ENCODE measurements at places on chromosomes 13 and 19.

DNA sequence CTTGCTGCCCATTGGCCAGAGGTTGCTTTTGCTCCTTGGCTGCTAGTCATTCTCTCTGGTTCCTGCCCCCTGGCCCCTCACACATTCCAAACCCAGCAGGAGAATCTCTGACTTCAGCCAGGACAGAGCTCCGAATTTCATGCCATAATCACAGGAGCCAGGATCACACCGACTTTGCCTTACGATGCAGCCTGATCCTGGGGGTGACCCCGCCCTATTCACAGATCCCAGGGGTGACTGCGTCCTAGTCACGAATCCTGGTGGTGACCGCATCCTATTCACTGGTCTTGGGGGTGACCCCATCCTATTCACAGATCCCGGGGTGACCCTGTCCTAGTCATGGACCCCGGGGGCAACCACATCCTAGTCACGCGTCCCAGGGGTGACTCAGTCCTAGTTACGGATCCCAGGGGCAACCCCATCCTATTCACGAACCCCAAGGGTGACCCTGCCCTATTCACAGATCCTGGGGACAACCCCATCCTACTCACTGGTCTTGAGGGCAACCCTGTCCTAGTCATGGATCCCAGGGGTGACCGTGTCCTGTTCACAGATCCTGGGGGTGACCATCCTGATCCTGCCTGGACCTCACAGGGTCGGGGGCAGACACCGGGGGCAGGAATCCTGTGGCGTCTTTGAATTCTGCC lies 7.4 kb upstream of the TEX29 start:
- no peak for DNase-seq

DNA sequence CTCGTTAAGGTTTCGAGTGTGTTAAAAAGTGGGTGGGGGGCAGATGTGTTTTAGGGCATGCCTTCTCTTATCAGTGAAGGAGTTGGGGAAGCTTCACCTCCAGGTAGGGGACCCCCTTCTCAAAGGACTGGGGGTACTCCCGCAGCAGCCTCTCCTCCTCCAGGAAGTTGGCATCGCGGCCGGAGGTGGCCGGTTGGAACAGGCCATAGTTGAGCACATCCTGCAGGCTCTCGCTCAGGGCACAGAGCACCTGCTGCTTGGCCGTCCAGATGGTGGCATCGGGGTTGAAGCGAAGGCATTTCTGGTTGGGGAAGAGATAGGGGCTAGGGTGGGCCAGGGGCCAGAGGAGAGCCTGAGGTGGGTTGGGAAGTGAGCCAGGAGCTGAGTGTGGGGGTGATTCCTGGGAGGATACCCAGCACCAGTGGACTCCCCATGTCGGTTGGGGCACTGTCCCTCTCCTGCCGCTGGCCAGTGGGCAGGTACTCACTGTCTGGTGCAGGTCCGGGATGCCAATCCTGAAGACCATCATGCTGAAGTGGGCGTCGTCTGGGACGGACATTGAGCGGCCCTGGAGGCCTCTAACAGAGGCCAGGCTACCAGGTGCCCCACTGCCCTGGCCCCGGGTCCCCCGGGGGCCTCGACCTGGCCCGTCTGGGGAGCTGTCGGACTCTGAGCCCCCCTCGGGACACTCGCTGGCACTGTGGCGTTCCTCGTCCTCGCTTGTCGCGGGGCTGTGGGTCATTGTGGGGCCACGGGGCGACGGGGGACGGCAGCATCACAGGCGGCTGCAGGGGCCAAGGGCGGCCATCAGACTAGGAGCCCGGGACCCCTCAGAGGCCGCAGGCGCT lies 3.2 kb downstream of the SHANK1 start:
- DNase-seq = no peak

DNA sequence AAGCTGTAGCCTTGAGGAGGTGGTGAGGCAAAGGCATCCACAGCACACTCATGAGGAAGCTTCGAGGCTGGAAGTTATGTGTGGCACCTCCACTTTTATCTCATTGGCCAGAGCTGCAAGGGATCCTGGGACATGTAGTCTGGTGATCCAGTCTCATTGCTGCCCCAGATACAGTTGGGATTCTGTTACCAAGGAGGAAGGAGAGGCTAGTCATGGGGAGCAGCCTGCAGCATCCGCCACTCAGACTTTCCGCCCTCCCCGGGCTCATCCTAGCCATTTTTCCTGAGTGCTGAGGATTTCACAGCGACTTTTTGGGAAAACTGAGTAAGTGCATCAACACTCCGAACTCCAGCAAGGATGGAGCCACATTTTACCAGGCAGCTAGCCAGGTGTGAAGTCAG lies 74.4 kb downstream of the DPF1 start:
- DNase-seq = no peak

- no peak for DNase-seq
Measured at GRCh38 chr13:48851707-48852106, 124.0 kb upstream of the FNDC3A start.

- no peak for DNase-seq
Measured at GRCh38 chr19:590396-590745, 690 bp downstream of the HCN2 start.

DNA sequence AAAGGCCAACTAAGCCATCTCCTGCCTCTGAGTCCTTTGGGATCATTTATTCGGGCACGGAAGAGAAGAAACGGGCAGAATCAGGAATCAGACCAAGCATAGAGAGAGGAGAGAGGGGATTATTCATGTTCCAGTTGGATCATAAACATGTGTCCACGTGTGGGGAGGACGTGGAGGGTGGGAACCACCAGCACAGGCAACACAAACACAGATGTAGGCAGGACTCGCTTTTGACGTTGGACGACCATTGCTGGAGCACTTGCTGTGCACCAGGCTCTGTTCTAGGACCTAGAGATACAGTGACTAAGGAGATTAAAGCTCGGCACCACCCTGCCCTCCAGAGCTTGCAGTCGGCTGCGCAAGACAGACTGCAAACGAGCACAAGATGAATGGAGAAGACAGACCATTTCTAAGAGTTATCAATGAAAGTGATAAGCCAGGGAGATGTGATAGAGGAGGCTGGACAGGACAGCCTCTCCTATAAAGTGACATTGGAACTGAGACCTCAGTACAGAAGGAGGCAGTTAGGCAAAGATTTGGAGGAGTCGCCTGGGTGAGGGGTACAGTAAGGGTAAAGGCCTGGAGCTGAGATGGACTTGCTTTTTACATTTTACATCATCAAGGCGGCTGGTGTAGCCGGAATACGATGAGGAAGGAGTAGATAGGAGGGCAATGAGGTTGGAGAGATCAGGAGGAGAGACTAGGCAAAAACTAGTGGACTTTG lies 716 bp downstream of the SH2D3A start:
- no peak for DNase-seq

GRCh38 chr13:100212904-100213553 lies 124.1 kb downstream of the PCCA start:
- DNase-seq = no peak

DNA sequence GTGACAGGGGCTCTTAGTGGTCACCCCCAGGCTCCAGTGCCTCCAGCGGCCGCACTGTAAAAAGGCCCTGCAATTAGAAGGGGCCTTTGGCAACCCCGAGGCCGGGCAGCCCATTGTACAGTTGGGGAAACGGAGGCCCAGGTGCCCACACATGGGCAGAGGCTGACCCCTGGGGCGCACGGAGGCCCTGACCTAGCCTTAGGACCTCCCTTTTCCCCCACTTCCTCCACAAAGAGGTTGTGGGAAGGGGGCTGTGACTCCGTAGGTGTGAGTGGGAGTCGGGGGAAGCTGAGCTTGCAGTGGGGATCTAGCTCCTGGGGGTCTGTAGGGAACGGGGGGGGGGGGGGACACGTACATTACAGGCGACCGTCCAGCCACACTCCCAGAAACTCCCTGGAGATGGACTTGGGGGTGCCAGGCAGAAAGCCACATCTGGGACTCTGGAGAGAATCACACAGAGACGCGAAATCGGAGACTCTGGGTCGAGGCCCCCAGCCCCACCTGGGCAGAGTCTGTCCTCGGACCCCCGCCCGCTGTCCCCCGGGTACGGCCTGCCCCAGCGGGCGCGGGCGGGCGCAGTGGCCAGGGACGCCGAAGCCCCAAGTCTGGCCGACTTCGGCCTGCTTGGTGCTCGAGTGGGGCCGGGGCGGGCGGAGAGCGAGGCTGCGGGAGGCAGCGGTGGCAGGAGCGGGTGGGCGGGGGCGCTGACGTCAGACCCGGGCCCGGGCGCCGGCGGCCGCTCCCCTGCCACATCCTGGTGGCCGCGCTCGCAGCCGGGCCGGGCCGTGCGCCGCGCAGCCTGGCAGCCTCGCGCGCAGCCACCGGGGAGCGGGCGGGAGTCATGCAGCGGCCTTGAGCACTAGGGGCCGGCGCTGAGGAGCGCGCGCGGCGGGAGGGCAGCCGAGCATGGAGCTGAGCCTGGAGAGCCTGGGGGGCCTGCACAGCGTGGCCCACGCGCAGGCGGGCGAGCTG lies at the start of gene ONECUT3:
Gene ONECUT3 (plus strand): TSS at position 750 of the 972 bp plus-strand sequence. CDS start 157 bp downstream, at position 907.
- DNase-seq = no peak

- no peak for DNase-seq
Measured at GRCh38 chr13:33487575-33488243, 202.2 kb upstream of the STARD13 start.

DNA sequence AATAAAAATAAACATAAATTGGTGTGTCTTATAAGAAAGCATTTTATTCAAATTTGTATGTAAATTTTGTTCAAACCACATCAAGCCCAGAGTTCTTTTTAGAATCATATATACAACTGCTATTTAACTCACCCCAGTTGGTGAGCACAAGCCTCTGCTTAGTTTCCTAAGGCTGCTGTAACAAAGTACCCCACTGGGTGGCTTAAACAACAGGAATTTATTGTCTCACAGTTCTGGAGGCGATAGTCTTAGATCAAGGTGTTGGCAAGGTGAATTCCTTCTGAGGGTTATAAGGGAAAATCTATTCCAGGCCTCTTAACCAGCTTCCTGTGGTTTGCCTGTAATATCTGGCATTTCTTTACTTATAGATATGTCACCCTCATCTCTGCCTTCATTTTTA lies 1133.5 kb downstream of the OLFM4 start:
- DNase-seq = no peak

DNA sequence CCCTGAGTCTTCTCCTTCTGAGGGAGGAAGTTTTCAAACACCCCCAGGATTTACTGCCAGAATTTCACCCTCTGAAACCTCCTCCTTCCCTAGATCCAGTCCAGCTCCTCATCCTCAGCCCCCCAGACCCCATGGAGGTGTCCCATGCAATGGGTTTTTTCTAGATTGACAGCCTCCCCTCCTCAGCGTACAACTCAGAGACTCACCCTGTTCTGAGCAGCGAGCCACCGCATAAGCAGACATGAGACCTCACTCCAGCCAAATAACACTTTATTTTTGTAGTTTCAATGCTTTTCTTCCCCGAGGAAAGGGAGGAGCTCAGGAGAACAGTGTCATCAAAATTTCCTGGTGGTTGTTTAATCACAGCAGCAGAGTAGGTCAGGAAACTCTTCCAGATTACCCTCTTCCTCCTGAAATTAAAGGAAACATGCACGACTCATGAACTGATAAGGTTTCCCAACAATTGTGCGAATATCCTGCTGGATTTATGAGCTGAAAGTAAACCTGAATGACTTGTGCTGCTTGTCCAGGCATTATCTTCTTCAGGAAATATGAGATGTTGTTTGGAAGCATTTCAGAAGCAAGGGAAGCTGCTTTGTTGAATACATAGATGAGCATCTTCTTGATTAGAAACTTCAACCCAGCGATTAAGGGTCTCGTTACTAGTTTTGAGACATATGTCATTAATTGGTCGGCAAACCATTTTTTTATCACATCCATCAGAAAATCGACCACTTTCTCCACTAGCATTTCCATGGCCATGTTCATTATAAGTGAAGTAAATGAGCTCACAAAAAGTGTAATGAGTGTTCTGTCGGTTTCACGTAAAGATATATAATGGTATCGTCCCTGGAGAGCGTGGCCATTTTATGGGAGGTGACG lies 36.2 kb downstream of the ERICH4 start:
- DNase-seq = no peak

DNA sequence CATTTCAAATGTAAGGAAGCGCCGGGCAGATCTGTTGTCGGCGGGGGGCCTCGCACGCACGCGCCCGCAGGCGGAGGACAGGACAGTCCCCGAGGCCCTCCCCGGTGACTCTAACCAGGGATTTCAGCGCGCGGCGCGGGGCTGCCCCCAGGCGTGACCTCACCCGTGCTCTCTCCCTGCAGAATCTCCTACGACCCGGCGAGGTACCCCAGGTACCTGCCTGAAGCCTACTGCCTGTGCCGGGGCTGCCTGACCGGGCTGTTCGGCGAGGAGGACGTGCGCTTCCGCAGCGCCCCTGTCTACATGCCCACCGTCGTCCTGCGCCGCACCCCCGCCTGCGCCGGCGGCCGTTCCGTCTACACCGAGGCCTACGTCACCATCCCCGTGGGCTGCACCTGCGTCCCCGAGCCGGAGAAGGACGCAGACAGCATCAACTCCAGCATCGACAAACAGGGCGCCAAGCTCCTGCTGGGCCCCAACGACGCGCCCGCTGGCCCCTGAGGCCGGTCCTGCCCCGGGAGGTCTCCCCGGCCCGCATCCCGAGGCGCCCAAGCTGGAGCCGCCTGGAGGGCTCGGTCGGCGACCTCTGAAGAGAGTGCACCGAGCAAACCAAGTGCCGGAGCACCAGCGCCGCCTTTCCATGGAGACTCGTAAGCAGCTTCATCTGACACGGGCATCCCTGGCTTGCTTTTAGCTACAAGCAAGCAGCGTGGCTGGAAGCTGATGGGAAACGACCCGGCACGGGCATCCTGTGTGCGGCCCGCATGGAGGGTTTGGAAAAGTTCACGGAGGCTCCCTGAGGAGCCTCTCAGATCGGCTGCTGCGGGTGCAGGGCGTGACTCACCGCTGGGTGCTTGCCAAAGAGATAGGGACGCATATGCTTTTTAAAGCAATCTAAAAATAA lies 18.2 kb downstream of the IL17D start:
- DNase-seq = no peak

GRCh38 chr13:35475960-35476943 lies at the start of gene MAB21L1:
TSS of gene MAB21L1 (minus strand) at chr13:35476689. CDS start at chr13:35476138, 551 bp downstream.
- no peak for DNase-seq

DNA sequence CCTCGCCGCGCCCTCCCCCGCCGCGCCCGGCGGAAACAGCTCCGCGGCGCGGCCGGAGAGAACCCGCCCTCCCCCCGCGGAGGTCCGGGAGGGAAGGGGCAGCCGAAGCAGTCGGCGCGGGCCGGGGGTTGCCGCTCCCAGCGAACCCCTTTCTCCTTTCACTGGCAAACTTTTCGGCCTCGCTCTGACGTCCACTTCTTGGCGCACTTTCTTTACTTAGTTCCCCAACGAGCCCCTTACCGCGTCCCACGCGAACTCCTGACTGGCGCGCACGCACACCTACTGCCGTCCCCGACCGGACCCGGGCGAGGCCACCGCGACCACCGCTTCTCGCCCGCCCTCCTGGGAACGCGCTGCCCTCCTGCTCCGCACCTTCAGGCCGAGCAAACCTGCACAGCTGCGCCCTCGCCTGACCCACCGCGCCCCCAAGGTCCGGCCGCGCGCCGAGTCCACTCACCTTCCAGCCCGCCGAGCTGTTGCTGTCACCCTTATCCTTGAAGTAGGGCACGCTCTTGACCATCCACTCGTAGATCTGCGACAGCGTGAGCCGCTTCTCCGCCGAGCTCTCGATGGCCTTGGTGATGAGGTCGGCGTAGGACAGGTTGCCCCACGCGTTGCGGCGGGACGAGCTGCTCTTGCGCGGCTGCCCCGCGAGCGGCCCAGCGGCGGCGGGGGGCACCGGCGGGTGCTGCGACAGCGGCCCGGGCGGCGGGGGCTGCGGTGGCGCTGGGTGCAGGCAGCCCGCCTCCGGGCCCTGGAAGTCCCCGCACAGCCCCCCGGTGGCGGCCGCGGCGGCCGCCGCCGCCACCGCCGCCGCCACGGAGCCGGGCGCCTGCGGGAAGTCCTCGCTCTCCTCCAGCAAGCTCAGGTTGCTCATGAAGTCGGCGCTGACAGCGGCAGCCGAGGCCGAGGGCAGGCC lies 1.1 kb downstream of the FOXO1 start:
- DNase-seq = peak; percentile 41

- DNase-seq = no peak
Measured at GRCh38 chr13:47846886-47847285, 154.2 kb downstream of the SUCLA2 start.

Measured in activated CD4-positive, alpha-beta T cell treated with anti-CD3 and anti-CD28 coated beads, Interleukin-2, amount 50 U/mL, for 4 hours (primary cell).